ENCODE measurements at places on chromosomes 11 and 22.

- ATAC-seq: no peak
Observed at GRCh38 chr11:79116600-79116999, 324.2 kb downstream of the TENM4 start.

GRCh38 chr11:102513869-102514268 lies 16.7 kb downstream of the MMP7 start:
- ATAC-seq: no peak

DNA sequence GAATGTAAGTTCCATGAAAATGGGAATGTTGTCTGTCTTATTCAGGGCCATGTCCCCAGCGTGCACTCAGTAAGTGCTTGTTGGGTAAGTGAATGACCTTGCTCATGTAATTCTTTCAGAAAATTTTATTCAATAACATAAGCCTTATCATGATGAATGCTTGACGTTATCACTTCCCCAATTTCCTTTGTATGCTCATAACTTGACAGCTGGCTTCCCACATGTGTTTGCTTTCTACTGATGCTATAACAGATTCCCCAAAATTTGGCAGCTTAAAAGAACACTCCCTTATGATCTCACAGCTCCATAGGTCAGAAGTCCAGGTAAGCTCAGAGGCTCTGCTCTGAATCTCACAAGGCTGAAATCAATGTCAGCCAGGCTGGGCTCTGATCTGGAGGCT lies 155.8 kb upstream of the POU2AF2 start:
- no peak for ATAC-seq

DNA sequence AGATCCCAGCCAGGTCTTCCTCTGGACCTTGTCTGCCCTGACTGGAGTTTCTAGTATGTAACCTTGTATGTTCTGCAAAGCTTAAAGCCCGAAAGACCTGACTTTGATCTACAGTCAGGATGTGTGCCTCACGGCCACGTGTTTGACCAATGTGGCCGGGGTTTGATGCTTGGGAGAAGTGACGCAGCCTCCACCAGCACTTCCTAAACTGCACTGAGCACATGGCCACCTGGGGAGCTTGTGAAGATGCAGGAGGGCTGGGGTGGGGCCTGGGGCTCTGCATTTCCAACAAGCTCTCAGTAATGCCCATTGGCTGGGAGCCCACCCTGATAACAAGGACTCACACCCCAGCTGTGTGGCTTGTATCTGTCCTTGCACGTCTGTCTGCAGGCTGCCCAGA lies 53.2 kb downstream of the NAT10 start:
- no peak for ATAC-seq

DNA sequence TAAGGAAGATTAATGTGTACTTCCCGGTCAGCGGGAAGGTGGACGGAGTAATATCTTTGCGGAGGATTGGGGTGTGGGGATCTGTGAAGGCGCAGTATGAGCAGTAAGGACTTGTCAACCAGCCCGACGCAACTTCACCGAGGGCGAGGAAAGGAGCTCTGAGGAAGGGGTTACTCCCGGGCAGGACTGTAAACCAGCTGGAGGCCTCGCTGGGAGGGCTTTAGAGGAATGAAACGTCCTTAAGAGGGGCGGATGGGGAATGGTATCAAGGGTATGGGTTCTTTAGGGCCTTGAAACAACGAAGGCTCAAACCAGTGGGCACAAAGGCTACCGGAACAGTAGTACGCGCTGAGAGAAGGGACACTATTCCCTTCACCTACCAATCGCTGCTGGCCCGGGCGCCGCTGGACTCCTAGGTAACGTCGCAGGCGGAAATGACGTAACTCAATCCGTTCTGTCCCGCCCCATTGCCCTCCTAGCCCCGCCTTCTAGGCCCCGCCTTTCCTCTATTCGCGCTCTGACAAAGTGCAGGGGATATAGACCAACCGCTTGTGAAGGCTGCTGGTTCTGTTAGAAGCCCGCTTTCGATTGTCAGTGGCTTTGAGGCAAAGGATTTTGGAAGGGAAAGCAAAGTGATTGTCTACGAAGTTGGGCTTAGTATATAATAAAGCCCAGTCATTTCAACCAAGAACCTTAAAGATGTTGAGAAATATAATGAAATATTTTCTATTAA lies at the start of gene C11orf65:
Gene C11orf65, minus strand, starts transcription at position 439 of the 733 bp plus-strand sequence. CDS start 5,970 bp downstream, outside the sequence.
- peak; percentile 99 for ATAC-seq

Data from SK-N-SH treated with all-trans-retinoic acid at 6 μM for 48 hours (cell line).